ENCODE measurements at places on chromosomes 11 and 22. TPM values are rescaled to one million over a fixed set of nuclear protein-coding genes. Genes with fewer than 3 reads are reported as not detected.

- H3K27ac ChIP-seq, result no peak overlapping the region
- H3K4me3 ChIP-seq, result no peak overlapping the region
- H3K4me1 ChIP-seq, result no peaks in the 10 kb centered on the region
- DNase-seq, result no peak
- H3K27me3 ChIP-seq, result no peaks in the 10 kb centered on the region
- no peaks in the 10 kb centered on the region for H3K36me3 ChIP-seq
These were observed 55.1 kb downstream of the BTG4 start for GRCh38 chr11:111456859-111457730.

GRCh38 chr22:42642806-42643633 lies 2.6 kb upstream of the ATP5MGL start:
- no peaks in the 10 kb centered on the region for H3K27me3 ChIP-seq
- DNase-seq, result no peak

DNA sequence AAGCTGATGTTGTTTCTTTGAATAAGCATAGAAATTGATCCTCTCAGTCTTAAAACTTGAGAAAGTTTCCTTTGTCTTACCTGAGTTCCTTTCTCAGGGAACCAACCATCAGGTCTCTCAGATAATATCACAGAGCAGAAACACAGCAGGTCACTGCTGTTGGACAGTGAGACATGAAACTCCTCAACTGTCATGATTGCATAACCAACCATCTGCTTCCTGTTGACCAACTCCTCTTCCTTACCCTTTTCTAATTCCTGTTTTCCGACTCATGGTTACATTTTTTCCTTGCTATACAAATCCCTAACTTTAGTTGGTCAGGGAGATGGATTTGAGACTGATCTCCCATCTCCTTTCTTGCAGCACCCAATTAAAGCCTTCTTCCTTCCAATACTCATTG lies 845.3 kb downstream of the FAM181B start:
- no peaks in the 10 kb centered on the region for H3K4me1 ChIP-seq
- no peaks in the 10 kb centered on the region for H3K36me3 ChIP-seq
- H3K27ac ChIP-seq, result no peak overlapping the region
- H3K27me3 ChIP-seq, result no peaks in the 10 kb centered on the region
- no peak for DNase-seq

GRCh38 chr11:72724851-72725723 lies 27.1 kb downstream of the ARAP1 start:
- no peak overlapping the region for H3K4me3 ChIP-seq
- peak; percentile 65 for DNase-seq
- no peaks in the 10 kb centered on the region for H3K27me3 ChIP-seq
- peaks cover 22% of the 10 kb centered on the region for H3K4me1 ChIP-seq
- H3K27ac ChIP-seq, result no peak overlapping the region
- H3K36me3 ChIP-seq, result no peaks in the 10 kb centered on the region

GRCh38 chr11:14424096-14424495 lies 65.1 kb upstream of the RRAS2 start:
- H3K4me3 ChIP-seq, result no peak overlapping the region
- no peak overlapping the region for H3K27ac ChIP-seq
- H3K36me3 ChIP-seq, result no peaks in the 10 kb centered on the region
- no peaks in the 10 kb centered on the region for H3K27me3 ChIP-seq
- no peak for DNase-seq

GRCh38 chr11:66313321-66314185 lies 3.3 kb downstream of the CD248 start:
- no peaks in the 10 kb centered on the region for H3K36me3 ChIP-seq
- no peaks in the 10 kb centered on the region for H3K4me1 ChIP-seq
- H3K27me3 ChIP-seq, result peaks cover 26% of the 10 kb centered on the region
- H3K4me3 ChIP-seq, result peak overlapping the region; percentile 69

- H3K4me3 ChIP-seq, result no peak overlapping the region
- DNase-seq, result no peak
- H3K4me1 ChIP-seq, result no peaks in the 10 kb centered on the region
- no peaks in the 10 kb centered on the region for H3K36me3 ChIP-seq
- H3K27me3 ChIP-seq, result no peaks in the 10 kb centered on the region
- no peak overlapping the region for H3K27ac ChIP-seq
These were observed 209.1 kb downstream of the ST3GAL4 start for GRCh38 chr11:126564566-126564965.

DNA sequence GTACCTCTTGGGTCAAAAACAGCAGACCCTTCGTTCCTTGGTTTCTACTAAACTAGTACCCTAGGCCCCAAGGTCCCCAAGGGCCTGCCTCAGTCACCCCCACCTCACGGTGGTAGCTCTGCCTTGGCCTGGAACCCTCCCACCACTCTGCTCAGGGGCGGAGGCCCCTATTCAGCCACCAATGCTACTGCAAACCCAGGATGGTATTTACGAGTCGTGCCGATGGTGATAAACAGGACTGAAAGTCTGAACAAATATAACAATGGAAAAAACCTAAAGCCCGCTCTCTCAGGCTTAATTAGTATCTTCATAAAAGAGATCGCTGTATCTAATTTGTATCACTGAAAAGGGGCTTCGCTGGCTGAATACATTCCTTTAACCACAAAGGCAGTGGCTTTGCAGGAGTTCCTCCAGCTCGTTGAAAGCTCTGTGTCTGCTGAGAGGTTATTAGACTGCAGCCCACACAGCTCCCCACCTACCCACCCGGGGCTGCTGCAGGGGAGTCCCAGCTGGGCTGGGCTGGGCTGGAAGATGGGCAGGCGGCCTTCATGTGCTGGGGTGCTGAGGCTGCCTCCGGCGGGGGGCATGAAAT lies 15.2 kb downstream of the SHISAL1 start:
- no peak overlapping the region for H3K4me3 ChIP-seq
- peaks cover 23% of the 10 kb centered on the region for H3K27me3 ChIP-seq

- no peak overlapping the region for H3K27ac ChIP-seq
- H3K36me3 ChIP-seq, result peaks cover 2% of the 10 kb centered on the region
- DNase-seq, result no peak
- H3K4me3 ChIP-seq, result no peak overlapping the region
- H3K4me1 ChIP-seq, result peaks cover 6% of the 10 kb centered on the region
These were observed 37.5 kb downstream of the PPARA start for GRCh38 chr22:46187862-46188261.

DNA sequence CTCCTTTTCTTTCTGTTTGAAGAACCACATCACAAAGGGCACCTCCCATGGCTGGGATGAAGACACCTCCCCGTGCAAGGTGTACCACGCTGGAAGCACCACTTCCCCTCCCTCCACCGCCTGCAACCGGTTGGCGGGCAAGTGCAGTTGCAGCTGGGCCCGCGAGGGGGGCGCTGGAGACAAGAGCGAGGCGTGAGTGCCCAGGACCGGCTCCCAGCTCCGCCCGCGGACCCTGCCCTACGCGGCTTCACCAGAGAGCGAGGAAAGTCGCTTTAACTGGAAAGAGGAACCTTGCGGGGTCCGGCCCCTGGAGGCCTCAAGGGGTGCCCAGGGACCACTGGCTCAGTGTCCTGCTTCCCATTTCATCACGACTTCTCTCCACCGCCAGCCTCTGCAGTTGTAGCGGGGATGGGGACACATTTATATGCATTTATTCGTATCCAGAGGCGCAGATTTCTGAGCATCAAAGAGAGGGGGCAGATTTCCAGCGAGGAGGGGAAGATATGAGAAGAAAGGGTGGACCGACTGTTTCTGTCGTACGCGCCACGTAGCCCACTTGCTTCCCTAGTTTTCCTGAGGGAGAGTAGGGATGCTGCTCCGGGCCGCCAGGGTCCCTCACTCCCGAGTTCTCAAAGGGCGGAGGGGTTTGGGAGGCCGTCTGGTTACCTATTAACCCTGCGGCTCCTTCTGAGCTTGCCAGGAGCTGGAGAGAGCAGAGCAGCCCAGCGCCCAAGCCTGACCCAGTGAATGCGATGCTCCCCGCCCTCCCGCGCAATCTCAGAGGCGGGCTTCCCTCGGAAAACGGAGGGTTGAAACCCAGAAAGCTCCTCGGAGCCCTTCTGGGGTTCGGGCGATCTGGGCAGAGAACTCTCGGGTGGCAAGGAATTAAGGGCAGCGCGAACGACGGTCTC lies 3.5 kb downstream of the ESAM start:
- peak overlapping the region; percentile 81 for H3K27ac ChIP-seq
- peaks cover 26% of the 10 kb centered on the region for H3K27me3 ChIP-seq
- H3K4me3 ChIP-seq, result peak overlapping the region; percentile 74
- H3K4me1 ChIP-seq, result peaks cover 27% of the 10 kb centered on the region

- no peak for DNase-seq
- no peak overlapping the region for H3K27ac ChIP-seq
- H3K4me3 ChIP-seq, result no peak overlapping the region
- H3K36me3 ChIP-seq, result no peaks in the 10 kb centered on the region
These were observed 1114.2 kb upstream of the RAG2 start for GRCh38 chr11:37712251-37712650.

- H3K27ac ChIP-seq, result no peak overlapping the region
- no peak for DNase-seq
- no peaks in the 10 kb centered on the region for H3K4me1 ChIP-seq
- H3K4me3 ChIP-seq, result no peak overlapping the region
These were observed 7.1 kb downstream of the GALR3 start for GRCh38 chr22:37830093-37830842.

GRCh38 chr11:28690746-28691145 lies 582.6 kb downstream of the METTL15 start:
- no peaks in the 10 kb centered on the region for H3K36me3 ChIP-seq
- no peak overlapping the region for H3K4me3 ChIP-seq
- no peaks in the 10 kb centered on the region for H3K27me3 ChIP-seq
- no peak overlapping the region for H3K27ac ChIP-seq

DNA sequence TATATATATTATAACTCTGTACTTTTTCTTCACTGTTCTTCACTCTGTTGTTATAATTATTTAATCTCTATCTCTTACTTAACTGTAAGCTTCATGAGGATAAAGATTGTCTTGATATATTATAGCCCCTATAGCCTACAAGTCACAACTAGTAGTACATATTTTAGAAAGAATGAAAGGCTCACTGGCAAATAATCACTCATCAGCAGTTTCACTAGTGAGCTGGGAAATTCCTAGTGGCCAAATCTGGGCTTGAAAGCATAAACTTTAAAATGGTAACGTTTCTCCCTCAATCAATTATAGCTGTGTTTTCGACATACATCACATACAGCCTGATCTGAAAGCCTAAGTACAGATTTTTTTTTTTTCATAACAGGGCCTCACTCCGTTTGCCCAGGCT lies 42.5 kb downstream of the CTSC start:
- peaks cover 15% of the 10 kb centered on the region for H3K36me3 ChIP-seq
- no peak overlapping the region for H3K27ac ChIP-seq
- no peak for DNase-seq
- H3K4me1 ChIP-seq, result peaks cover 16% of the 10 kb centered on the region
- no peak overlapping the region for H3K4me3 ChIP-seq
- H3K27me3 ChIP-seq, result no peaks in the 10 kb centered on the region

- peaks cover 37% of the 10 kb centered on the region for H3K4me1 ChIP-seq
- H3K4me3 ChIP-seq, result no peak overlapping the region
- peaks cover 5% of the 10 kb centered on the region for H3K36me3 ChIP-seq
These were observed 15.3 kb upstream of the RASL10A start for GRCh38 chr22:29330753-29331152.

DNA sequence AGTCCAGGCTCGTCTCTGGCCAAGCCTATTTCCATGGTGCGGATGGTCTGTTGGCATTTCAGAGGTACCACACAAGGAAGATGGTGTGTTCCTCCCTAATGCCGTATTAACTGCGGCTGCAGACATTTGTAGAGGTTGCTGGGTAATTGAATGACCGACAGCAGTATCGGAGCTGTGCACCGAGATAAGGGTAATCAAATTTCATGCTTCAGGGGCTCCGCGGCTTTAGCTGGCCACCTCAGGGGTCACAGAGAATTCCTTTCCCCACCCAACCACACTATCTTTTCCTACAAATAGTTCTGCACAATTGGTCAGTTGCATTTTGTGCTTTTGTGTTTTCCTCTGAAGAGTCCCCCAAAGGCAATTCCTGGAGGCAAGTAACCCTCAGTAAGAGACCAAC lies 297.4 kb downstream of the OPCML start:
- H3K36me3 ChIP-seq, result no peaks in the 10 kb centered on the region
- no peaks in the 10 kb centered on the region for H3K4me1 ChIP-seq
- no peaks in the 10 kb centered on the region for H3K27me3 ChIP-seq

GRCh38 chr11:95459291-95460042 lies 228.5 kb upstream of the SESN3 start:
- H3K4me3 ChIP-seq, result no peak overlapping the region
- H3K27ac ChIP-seq, result no peak overlapping the region
- H3K36me3 ChIP-seq, result no peaks in the 10 kb centered on the region
- no peak for DNase-seq
- H3K27me3 ChIP-seq, result no peaks in the 10 kb centered on the region
- no peaks in the 10 kb centered on the region for H3K4me1 ChIP-seq

DNA sequence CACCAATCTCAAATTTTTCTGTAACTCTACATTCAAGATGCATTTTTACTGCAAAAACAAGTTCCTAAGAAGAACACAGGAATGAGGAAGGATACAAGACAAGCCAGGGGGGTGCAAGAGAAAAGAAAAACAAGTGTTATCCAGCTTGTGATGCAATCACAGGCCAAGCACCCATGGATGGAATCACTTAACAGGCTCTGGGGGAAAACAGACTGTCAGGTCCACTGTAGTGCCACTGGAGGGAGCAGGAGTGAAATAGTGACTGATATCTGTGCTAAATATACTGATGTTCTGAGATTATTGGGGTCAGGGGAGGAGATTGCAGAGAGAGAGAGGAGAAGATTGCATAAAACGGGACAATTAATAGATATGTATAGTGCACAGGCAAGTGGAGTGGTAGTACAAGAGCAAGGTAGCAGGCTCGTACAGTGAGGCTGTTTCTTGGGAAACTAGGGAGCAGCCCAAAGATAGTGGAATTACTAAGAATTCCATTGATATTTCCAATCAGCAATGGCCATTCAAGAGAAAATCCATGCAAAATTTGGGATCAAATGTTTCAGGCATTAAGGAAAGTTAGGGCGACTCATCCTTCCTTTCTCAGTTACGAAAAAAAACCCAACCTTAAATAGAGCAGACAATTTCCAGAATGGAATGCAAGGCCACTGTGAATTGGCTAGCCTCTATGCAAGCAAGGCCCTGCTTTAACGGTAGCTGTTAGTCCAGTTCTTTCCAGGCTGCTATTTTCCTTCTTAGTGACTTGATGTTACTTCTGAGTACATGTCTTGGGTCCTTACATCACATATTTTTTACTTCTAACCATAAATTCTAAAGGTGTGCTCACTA lies 52.2 kb upstream of the CEP126 start:
- no peak overlapping the region for H3K4me3 ChIP-seq
- H3K27ac ChIP-seq, result no peak overlapping the region
- H3K27me3 ChIP-seq, result no peaks in the 10 kb centered on the region
- H3K4me1 ChIP-seq, result no peaks in the 10 kb centered on the region
- DNase-seq, result no peak

GRCh38 chr11:70109903-70110302 lies 31.8 kb downstream of the ANO1 start:
- H3K36me3 ChIP-seq, result no peaks in the 10 kb centered on the region
- H3K27me3 ChIP-seq, result peaks cover 5% of the 10 kb centered on the region
- no peak for DNase-seq
- peaks cover 11% of the 10 kb centered on the region for H3K4me1 ChIP-seq
- H3K27ac ChIP-seq, result peak overlapping the region; percentile 84

Gene OR52H1
- not detected for total RNA-seq

Gene HTR3B
- not detected for total RNA-seq

Gene FAM83F
- 0.09 TPM for total RNA-seq

Gene PKDREJ
- total RNA-seq, result not detected

Gene ACRV1
- total RNA-seq, result not detected

Gene CRYBB2
- total RNA-seq, result not detected

Gene TMEM86A
- total RNA-seq, result 2.4 TPM

Gene DEUP1
- total RNA-seq, result not detected

Gene MS4A4A
- total RNA-seq, result 9.4 TPM

Gene TMEM151A
- not detected for total RNA-seq

Gene CAPN5
- 0.98 TPM for total RNA-seq

Gene UPK3A
- 1.1 TPM for total RNA-seq

Gene SAA1
- 29.1 TPM for total RNA-seq

All from psoas muscle (tissue), 8 donors.